ENCODE measurements at places on chromosomes 16 and 17.
A peak's percentile ranks its signal among the peaks of the same experiment; 100 is the strongest.

DNA sequence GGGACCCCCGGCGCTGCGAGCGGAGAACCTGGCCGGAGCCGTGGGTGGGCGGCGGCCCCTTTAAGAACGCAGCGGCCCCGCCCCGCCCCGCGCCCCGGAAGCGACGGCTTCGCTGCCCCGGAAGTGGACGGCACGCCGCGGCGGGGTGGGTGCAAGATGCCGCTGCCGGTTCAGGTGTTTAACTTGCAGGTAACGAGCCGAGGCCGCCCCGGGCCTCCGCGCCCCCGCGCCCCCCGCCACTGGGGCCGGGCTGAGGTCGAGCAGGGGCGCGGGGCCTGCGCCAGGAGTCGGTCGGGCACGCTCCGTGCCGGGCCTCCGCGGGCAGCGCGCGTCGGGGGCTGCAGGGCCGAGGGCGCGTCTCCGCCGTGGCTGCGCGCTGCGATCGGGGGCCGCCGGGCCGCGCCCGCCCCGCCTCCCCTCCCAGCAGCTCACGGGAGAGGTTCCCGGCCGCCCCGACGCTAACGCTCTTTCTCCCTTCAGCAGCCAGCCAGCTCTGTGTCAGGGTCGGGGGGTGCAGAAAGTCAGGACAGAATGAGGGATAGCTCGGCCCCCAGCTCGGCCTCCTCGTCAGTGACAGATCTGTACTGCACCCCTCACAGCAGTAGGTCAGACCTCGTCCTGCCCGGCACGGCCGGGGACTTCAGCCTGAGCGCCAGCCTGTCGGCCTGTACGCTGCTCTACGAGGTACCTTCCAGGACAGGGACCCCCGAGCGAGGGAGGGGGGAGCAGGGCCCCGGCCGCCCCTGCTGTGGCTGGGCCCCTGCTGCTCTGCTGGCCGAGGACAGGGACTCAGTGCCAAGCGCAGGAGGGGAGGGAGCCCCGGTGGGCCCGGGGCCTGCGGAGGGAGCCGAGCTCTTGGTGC lies at the start of the genes GPS1 and RFNG:
Gene GPS1 (plus strand): TSS at position 123 of the 862 bp plus-strand sequence. CDS start 34 bp downstream, at position 157.
Gene RFNG (minus strand): TSS at position 36 of the 862 bp plus-strand sequence. CDS start 45 bp downstream, outside the sequence.
- DNase-seq: peak; percentile 65

DNA sequence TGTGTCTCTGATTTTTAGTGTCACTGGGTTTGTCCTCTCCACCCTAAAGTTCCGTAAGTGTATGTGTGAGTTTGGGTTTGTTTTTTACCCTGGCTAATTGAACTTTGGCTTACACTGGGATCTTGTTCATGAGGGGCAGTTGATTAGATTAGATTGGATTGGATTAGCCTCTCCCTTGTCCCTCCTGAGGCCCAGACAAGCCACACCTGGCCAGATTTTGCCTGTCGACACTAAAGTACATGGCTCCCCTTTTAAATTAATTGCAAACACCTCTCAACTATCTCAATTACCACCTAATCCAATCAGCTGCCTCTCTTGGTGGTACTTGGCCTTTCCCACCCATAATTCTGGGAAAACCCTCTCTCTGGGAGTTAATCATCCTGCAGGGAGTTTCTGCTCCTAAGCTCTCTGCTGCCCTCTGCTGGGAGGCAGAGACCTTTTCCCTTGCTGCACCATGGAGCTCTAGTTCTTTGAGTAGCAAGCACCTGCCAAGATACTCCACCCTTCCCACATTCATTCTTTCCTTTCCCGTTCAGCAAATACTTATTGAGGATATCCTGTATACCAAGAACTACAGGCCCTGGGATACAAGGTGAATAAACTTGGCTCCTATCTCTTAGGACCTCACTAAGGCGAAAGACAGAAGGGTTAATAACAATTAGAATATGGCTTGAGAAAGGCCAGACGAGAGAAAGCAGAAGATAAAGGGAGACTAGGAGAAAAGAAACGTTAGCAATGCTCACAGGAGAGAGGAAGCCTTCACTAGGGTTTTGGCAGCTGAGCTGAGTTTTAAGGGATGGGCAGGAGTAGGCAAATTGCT lies 60.0 kb upstream of the MPHOSPH6 start:
- peak; percentile 55 for DNase-seq

DNA sequence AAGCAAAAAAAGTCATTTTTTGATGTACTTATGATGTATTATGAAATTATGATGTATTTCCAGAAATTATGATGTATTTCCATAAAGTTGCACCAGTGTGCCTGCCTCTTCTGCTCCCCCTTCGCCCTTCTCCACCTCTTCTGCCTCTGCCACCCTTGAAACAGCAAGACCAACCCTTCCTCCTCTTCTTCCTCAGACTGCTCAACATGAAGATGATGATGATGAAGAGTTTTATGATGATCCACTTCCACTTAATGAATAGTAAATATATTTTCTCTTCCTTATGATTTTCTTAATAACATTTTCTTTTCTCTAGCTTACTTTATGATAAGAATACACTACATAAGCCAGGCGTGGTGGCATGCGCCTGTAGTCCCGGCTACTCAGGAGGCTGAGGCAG lies 7.4 kb upstream of the ZNF785 start:
- no peak for DNase-seq

GRCh38 chr16:86087896-86088230 lies 188.9 kb downstream of the IRF8 start:
- DNase-seq: no peak

- no peak for DNase-seq
These were observed 40.4 kb downstream of the TMEM132E start for GRCh38 chr17:34619687-34620217.

GRCh38 chr16:88381820-88382451 lies 823 bp upstream of the ZNF469 start:
- no peak for DNase-seq

GRCh38 chr16:65280845-65281512 lies 159.1 kb upstream of the CDH11 start:
- DNase-seq: no peak

DNA sequence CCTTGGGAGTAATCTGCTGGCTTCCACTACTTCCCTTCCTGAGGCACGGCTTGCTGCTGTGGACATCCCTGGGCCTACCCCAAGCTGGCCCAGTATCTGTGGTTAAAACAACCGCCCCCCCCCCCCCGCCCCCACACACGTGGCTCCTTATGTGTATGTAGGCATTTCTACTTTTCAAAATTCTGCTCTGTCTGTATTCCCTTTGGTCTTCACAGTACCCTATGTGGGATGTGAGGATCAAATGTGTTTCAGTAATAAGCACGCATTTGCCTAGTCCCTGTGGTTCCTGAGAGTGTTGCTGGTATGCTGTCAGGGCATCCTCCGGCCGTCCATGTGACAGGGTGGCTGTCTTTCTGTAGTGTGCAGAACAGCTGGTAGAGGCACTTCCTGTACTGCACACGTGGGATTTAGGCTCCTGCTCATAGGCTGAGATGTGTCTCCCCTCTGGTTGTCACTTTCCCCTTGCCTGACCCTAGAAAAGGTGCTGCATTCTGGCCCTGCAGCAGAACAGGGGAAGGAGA lies 2.2 kb downstream of the NT5M start:
- DNase-seq: no peak

DNA sequence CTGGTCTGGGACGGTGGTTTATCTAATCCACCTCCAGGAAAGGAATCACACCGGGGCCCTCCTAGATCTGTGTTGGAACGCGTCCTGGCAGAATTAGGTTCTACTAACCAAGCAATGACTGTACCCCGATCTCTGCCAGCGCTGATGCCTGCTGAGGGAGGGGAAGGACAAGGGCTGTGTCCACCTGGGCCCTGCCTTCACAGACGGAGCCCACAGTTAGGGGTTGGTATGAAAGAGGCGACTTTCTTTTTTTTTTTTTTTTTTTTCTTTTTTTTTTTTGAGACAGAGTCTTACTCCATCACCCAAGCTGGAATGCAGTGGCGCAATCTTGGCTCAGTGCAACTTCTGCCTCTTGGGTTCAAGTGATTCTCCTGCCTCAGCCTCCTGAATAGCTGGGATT lies 9.9 kb upstream of the KRT19 start:
- DNase-seq: no peak

GRCh38 chr17:38883592-38884526 lies 14.0 kb downstream of the LASP1 start:
- peak; percentile 54 for DNase-seq

DNA sequence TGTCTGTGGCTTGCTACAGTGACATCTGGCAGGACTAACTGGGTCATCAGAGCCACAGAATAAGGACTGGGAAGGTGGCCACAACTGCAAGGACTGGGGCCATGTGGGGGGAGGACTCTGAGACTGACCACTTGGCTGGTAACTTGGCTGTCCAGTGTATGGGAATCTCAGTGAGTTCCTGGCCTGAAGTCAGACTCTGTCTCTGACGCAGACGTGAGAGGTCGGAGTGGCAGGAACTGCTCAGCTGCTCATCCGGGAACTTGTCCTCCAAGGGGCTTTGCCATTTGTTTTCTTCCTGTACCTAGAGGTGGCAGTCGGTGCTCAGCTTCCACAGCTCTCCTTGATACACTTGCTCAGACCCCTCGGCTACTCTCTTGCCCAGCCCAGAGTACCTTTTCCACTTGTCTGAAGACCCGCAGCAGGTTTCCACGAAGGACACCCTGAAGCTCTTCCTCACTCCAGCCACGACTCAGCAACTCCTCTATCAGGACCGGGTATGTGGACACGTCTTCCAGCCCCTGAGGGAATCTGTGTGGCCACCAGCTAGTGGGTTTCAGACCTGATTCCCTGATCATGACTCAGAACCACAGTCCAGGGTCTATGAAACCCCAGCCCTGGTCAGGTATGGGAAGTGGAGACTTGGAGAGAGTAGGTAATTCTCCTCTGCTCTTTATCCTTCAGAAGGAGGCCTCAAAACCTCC lies 7.3 kb upstream of the DPEP3 start:
- DNase-seq: no peak

GRCh38 chr16:9332574-9333148 lies 241.2 kb downstream of the HAPSTR1 start:
- DNase-seq: no peak

DNA sequence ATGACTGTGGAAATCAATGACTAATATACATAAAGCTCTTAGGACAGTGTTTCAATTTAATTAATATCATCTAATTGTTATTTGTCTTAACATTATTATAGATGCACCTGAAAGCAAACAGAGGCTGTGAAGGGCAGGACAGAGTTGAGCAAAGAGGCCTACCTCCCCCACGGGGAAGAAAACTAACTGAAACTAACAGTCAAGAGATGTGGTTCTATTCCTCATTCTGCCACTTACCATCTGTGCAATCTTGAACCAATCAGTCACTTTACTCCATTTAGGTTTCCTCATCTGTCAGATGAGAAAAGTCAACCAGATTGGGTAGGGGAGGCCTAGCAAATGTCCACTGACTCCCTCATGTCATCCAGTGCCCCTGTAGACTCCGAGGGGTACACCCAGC lies 59.1 kb downstream of the C17orf67 start:
- no peak for DNase-seq

- no peak for DNase-seq
These were observed 18.4 kb downstream of the LDHD start for GRCh38 chr16:75097941-75098901.

DNA sequence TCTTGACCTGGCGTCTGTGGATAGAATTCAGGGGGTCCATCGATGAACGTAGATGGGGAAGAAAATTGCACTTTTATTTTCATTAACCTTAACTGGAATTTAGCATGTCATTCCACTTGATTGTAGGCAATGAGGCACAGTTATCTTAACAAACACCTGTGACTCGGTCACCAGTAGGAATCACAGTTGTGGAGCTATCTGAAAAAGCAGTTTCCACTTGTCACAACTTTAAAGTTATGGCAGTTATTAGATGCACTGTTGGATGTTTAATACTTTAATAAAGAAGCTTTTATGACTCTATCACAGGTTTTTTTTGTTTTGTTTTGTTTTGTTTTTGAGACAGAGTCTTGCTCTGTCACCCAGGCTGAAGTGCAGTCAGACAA lies 83.7 kb upstream of the LGALS9 start:
- no peak for DNase-seq

DNA sequence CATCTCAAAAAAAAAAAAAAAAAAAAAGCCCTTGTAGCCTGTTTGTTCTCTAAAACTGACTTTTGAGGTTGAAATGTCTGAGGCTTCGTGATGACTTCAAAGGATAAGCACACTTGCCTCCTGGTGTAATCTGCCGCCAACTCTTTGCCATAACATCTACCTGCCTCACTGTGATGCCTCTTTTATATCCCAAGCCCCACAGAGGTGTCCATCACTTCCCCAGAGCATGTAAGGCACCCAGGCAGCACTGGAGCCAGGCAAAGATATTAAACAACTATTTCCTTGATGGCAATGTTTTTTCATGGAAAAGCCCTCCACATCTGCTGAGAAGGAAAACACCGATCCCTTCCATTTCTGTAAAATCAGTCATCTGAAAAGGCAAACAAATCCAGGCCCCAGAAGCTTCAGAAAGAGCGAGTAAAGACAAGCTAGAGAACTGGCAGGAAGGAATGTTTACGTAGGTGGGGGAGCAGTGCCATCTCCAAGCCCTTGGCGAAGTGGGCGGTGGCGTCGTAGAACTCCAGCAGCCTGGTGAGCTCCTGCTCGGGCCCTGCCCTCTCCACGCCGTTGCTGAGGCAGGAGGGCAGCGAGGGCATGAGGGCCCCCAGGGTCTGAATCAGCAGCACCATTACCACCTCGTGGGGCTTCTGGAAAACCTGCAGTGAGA lies 28.6 kb downstream of the COG7 start:
- DNase-seq: no peak

DNA sequence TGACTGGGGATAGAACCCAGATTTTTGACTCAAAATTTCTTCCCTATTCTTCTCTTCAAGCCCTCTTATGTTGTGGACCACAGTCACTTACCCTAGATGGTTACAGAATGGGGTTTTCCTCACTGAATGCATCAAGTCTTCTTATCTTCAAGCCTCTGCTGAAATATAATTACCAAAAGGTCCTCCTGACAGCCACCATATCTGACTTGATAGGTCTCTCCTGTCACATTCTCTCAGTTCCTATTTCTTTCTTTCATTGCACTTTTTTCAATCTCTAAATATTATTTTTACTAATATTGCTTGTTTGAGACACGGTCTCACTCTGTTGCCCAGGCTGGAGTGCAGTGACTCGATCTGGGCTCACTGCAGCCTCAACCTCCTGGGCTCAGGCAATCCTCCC lies 1.1 kb upstream of the COPZ2 start:
- DNase-seq: no peak

DNA sequence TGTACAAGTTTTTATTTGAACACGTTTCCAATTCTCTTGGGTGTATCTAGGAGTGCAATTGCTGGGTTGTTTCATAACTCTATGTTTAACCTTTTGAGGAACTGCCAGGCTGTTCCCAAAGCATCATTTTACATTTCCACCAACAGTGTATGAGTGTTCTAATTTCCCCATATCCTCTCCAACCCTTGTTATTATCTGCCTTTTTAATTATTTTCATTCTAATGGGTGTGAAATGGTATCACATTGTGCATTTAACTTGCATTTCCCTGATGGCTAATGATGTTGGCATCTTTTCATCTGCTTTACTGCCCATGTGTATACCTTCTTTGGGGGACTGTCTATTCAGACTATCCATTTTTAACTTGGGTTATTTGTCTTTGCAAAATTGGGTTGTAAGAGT lies 104.2 kb downstream of the USP31 start:
- no peak for DNase-seq

DNA sequence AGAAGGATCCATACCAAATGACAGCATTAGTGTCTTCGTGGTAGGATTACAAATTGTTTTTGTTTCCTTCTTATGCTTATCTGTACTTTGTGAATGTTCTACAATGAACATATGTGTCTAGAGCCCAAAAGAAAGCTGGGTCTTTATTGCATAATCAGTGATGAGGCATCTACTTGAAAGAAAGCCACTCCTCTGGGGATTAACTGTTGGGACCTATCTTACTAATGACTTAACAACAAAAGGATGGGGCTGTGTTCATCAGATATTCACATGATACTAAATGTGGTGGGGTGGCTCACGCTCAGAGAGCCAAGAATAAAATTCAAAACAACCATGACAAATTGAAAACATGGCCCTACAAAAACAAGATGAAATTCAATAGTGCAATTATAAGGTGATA lies 160.2 kb downstream of the RGS9 start:
- DNase-seq: no peak
